ENCODE measurements at places on chromosomes 4 and X.

DNA sequence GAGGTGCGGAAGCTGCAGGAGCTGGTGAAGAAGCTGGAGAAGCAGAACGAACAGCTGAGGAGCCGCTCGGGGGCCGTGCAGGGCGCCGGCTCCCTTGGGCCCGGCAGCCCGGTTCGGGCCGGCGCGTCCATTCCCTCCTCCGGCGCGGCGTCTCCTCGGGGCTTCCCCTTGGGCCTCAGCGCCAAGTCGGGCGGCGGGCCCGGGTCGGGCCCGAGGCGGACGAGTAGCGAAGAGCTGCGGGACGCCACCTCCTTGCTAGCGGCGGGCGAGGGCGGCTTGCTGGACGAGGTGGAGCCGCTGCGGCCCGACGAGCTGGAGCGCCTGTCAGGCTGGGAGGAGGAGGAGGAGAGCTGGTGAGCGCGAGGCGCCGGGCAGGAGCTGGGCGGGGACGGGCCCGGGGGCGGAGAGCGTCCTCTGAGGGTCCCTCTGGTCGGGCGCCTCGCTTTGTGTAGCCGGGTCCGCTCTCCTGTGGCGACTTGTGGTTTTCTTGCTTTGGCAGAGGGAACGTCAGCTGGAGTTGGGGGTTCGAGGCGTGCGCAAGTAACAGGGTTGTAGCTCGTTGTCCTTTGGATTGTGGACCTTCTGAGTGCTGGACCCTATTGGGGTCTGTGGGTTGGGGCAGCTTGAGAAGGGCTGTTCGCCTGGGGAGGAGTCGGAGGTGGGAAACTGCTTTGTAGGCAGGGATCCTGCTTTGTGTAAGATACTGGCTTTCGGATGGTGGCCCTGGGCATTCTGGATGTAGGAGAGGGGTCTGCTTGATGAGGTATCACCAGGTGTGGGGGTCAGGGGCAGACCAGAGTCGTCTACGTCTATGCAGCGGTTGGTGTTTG, 662 bp downstream of the SLAIN2 start:
- DNase-seq = peak; percentile 61

GRCh38 chr4:108166038-108166437, 2.7 kb downstream of the LEF1 start:
- DNase-seq = no peak

GRCh38 chr4:138014590-138015288, 227.4 kb downstream of the SLC7A11 start:
- no peak for DNase-seq

GRCh38 chr4:186132577-186133242, 28.2 kb downstream of the FAM149A start:
- no peak for DNase-seq

DNA sequence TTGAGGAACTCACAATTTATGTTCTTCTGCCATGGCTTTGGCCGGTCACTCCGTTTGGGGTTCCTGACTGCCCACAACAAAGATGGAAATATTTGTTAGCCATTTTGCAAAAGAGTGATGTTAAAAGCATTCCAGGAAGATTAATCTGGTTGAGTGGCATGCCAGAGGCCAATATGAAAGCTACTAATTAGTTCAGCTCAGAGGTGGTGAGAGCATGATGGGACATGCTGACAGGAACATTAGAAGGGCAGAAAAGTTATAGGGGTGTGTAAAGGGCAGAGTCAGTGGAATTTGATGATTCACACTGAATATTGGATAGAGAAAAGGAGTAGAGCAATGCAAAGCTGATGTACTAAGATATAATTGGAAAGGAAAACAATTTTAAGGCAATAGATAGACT, 94.4 kb downstream of the TLL1 start:
- DNase-seq = no peak

- no peak for DNase-seq
These were observed 1.7 kb downstream of the PDGFRA start for GRCh38 chr4:54230484-54231418.

DNA sequence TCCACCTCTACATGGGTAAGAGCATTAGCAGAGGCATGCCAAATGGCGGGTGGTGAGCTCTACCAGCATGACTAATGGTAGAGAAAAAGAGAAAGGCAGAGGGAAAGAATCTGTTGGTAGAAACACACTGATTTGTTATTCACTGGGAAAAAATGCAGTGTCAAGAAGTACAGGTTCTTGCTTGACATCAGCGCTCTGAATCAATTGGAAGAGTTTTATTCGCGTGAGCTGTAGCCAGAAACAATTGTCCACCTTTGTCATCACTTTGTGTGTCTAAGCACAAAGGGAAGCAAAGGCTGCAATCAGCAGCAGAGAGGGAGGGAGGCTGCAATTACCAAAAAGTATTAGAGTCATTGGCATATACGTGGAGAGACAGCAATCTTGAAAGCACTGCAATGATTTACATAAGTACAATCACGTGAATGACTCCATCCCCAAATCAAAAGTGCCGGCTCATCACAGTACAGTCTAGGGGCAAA, 67.7 kb upstream of the HS3ST1 start:
- no peak for DNase-seq

GRCh38 chr4:95183656-95184408, 364.9 kb downstream of the UNC5C start:
- DNase-seq = no peak

- DNase-seq = peak; percentile 38
These were observed 158.0 kb downstream of the SH2D1A start for GRCh38 chrX:124504111-124504983.

DNA sequence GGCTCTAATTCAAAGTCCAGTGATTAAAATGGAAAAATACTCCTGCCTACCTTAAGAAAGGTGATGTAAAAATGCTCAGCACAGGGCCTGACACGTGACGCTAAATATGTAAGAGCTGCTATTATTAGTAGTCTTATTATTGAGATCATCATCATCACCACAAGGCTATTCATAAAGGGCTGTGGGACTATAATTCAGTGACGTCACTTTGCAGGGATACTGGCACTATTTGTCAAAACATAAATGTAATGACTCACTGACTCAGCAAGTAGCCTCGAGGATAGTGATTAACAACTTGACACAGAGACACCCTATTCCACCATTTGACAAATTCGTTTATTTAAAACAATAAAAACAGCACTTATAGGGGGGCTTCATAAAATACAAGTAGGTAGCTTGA, 258.9 kb downstream of the SPANXN1 start:
- DNase-seq = no peak

DNA sequence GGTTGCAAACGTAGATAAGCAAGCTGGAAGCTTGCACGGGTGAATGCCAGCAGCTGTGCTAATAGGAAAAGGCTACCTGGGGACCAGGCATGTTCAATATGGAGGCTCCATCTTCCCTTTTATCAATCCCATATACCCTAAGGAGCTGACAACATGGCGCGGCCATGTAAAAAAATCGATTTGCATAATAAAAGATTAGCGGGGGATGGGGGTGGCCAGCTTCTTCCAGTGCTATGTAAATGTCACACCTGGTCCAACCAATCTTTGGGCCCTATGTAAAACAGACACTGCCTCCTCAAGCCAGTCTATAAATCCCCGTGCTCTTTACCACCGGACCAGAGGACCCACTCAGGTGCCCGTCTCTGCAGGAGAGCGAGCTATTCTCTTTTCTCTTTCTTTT, 128.2 kb downstream of the GPAT3 start:
- DNase-seq = no peak
